SHP77 treated with DMSO at 0.1 percent for 48 hours (cell line): ENCODE measurements at places on chromosomes 5 and 9.

DNA sequence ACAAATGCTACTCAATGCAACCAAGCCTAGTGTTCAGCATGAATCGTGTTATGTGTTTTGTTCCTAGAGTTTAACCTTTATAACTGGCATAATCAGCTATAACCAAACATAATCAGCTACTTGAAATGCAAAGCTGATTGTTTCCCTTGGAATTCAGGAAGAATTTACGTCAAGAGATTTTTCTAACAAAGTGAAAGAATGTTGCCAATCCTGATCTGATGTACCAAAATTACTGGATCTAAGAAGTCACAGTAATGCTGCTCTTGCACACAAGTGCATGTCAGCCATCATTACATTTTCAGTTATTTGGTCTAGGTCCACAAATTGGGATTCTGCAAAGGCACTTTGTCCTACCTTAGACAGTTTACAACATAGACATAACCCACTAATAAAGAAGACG, 662.3 kb upstream of the SEMA6A start:
- DNase-seq: no peak

DNA sequence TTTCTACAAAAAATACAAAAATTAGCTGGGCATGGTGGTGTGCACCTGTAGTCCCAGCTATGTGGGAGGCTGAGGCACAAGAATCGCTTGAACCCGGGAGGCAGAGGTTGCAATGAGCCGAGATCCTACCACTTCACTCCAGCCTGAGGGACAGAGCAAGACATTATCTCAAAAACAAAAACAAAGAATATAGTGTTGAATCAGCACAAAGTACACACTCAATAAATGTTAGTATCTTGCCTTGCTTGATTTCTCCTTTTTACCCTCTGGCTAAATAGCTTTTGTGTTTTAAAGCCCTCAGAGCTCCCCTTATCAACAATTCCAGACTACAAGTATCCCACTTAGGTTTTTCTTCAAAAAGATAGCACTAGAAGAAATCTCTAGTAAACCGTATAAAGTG, 37.5 kb upstream of the CCNG1 start:
- no peak for DNase-seq

DNA sequence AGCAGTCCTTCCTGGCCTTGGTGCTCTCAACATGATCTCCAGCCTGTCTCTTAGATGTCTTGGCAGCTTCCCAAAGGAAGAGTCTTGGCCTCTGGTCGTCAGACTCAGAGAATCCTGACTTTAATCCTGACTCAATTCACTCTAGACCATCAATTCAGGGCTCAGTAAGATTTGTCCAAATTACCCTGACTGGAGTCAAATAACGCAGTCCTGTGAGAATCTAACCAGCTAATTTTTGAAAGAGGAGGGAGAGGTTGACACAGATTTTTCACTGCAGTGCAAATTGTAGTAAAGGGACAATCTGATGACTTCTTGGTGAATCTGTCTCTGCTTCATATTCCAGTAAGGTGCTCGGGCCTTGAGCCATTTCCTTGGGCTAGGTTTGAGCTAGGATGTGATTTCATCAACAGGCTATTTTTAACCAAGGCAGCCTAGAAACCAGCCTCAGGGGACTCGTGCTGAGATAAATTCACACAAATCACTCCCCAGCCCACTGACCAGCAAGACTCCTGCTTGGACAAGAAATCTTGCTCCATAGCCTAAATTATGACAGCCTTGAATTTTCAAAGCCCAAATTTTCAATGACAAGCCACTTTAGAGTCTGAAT, 257.4 kb downstream of the ENC1 start:
- no peak for DNase-seq

DNA sequence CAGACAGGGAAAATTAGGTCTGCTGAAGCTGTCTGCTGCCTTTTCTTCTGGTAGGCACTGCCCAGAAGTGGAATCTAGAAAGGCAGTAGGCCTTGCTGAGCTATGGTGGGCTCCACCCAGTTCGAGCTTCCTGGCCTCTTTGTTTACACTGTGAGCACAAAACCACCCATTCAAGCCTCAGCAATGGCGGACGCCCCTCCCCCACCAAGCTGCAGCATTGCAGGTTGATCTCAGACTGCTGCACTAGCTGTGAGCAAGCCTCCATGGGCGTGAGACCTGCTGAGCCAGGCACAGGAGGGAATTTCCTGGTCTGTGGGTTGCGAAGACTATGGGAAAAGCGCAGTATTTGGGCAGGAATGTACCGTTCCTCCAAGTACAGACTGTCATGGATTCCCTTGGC, 18.5 kb downstream of the AGTPBP1 start:
- DNase-seq: no peak

DNA sequence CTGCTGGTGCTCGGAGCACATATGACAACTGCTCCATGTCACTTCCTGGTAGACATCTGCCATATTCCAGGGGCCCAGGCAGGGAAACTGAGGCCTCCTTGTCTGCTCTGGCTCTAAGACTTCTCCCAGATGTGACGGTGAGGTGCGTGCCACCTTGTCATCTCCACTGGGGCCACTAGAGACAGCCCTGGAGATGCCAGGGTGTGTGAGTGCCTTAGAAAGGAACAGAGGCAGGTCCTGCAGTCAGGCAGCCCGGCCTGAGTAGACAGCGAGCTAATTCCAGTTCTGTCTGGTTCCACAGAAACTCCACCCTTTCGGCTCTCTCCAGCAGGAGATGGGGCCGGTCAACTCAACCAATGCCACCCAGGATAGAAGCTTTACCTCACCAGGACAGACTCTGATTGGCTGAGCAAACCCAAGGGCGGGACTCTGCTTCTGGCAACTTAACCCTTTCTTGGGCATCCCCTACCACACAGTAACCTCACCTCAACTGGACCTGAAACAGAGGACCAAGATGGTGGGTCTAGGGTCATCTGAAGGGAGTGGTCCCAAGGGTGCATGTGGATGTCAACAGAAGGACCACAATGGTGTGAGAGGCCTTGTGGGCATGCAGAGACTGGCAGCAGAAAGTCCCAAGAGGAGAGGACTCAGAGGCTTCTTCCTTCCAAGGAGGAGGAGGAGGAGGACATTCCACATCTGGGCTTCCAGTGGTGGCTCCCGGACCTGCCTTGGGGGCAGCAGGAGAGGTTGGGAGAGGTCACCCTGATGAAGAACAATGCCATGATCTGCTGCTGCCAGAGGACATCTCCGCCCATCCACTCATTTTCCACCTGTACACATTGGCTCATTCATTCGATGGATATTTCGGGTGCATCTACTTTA, 77.7 kb downstream of the RGS3 start:
- DNase-seq: no peak

- DNase-seq: no peak
Observed at GRCh38 chr5:51060953-51061352, 322.3 kb upstream of the ISL1 start.

- no peak for DNase-seq
Observed at GRCh38 chr5:19031491-19031890, 956.5 kb downstream of the CDH18 start.

- no peak for DNase-seq
Observed at GRCh38 chr5:76610196-76610595, 13.0 kb downstream of the F2RL2 start.

DNA sequence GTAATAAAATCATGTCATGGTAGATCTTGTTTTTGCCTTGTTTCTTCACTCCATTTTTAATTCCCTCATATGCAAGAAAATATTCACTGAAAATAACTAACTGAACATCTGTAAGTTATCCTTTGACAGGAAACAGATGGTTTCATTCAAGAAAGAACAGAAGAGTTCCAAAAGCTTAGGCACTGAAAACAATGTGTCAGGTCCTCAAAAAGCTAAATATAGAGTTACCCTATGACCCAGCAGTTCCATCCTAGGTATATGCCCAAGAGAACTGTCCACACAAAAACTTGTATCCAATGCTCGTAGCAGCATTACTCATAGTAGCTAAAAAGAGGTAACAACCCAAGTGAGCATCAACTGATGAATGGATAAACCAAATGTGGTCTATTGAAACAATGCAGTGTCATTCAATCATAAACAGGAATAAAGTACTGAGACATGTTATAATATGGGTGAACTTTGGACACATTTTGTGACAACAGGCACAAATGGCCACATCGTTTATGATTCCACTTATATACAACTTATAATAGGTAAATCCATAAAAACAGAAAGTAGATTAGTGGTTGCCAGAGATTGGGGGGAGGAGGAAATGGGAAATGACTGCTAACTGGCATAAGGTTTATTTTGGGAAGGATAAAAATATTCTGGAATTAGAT, 231.0 kb downstream of the FRMD3 start:
- DNase-seq: no peak

- no peak for DNase-seq
Observed at GRCh38 chr5:138668451-138669380, 84.5 kb upstream of the CTNNA1 start.

DNA sequence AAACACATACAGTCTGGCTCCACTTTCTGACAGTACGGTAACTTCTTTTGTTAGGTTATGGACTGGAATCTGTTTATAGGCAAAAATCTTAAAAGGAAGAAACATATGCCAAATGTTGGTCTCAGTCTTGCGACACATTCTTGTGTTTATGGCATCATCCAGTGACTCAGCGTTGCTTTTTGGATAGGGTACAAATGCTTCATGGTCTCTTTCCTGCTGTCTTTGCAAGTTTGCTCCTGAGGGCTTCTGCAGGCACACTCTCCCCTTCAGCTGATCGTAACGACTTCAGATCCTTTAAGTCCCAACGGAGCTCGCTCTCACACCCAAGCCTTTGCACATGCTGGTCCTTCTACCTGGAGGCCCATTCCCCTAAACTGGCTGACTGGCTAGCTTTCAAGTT, 23.6 kb upstream of the TNFSF8 start:
- no peak for DNase-seq

DNA sequence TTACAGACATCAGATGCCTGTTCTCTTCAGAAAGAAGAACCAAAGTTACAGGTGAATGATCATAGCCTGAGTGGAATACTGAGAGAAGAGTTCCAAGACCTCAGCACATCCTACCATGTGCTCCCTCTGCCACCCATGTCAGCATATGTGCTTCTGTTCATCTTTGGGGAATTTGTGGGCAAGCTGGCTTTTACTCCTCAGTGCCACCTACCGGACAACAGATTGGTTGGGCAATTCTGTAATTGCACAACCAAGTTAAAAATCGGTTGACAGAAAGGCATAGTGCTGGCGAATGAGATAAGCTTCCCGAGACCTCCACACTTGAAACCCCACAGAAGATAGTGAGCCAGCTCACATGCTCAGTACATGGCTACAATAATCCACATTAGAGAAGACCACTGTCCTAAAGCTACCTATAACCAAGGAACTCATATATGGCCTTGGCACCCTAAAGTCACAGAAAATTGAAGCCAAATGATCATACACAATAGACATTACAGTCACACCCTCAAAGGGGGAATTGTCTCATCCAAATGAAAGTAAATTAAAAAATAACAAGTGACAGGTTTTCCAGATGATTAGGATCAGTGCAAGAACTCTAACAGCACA, 1238.0 kb upstream of the NUDT12 start:
- no peak for DNase-seq

- DNase-seq: no peak
Observed at GRCh38 chr5:53099546-53099945, 10.0 kb downstream of the MOCS2 start.

- no peak for DNase-seq
Observed at GRCh38 chr5:6886866-6887265, 173.6 kb downstream of the TENT4A start.

DNA sequence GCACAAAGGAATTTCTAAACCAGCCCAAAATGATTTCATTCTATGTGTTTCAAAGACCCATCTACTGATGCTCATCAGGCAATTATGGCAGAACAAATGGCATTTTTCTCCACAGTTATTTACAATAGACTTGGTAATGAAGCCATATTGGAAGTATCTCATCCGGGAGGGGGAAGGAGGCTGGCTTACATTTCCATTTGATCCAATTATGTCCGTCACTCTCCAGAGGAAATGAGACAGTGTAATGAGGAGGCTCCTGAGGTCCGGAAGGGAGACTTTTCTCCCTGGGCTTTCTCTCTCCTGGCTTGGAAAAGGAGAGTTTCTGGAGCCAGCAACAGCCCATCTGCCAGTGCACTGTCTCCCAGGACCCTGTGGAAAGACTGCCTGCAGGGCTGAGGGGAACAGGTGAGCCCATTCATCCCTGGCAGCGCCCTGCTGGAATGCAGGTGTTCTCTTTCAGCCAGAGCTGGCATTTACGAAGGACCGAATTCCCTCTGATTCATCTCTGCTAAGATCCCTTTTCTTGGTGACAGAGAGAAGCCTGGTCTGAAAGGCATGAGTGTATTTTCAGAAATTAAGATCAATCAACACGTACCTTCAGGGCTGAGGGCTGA, 54.9 kb upstream of the SAP30L start:
- no peak for DNase-seq

DNA sequence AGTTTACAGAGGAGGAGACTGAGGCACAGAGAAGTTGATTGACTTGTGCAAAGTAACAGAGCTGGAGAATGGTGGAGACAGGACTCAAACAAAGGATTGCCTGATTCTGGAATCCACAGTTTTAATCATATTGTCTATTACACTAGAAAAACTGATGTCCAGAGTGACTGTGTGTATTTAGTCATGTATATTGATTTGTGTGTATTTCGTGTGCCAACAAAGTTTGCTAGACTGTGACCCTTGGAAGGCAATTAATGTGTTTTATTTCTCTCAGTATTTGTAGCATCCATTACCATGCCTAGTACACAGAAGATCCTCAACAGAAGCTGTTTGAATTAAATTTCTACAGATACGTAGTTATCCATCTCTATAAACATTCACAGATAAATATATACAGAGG, 5.5 kb upstream of the JADE2 start:
- no peak for DNase-seq

- DNase-seq: no peak
Observed at GRCh38 chr9:120895951-120896350, 19.0 kb upstream of the PHF19 start.

DNA sequence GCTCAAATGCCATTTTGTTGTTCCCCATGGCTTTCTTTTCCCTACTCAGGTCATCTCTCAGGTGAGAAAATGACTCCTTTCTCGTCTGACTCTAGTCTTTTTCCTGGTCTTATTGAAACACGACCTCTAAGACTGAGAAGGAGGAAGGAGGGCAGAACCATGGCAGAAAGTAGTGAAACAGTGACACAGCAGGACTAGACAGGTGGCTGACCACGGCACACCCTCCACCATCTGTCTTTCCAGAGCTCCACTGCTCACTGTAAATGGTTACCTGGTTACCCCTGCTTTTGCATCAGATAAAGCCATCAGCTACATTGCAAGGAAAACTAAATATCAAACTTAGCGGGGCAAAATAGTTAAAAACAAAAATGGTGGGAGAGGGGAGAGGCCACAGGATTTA, 30.9 kb downstream of the NR4A3 start:
- DNase-seq: no peak

GRCh38 chr5:72988769-72989168, 32.9 kb downstream of the FCHO2 start:
- DNase-seq: no peak

GRCh38 chr5:115932991-115933390, 29.3 kb upstream of the LVRN start:
- no peak for DNase-seq

- DNase-seq: no peak
Observed at GRCh38 chr9:81489046-81489445, 200.3 kb downstream of the TLE1 start.

- DNase-seq: no peak
Observed at GRCh38 chr9:127961613-127962155, 19.1 kb downstream of the EEIG1 start.
